ENCODE measurements at places on chromosomes 7 and 10.
A peak's percentile ranks its signal among the peaks of the same experiment; 100 is the strongest.

GRCh38 chr10:129191797-129192196, 275.2 kb upstream of the MGMT start:
- no peak for DNase-seq

GRCh38 chr7:96238976-96239766, 82.7 kb downstream of the SLC25A13 start:
- no peak for DNase-seq

GRCh38 chr10:127702271-127702670, 34.7 kb upstream of the FOXI2 start:
- DNase-seq: no peak

GRCh38 chr10:123551259-123551658, 114.9 kb upstream of the GPR26 start:
- no peak for DNase-seq

- DNase-seq: peak; percentile 65
Measured at GRCh38 chr7:23938937-23939552, 229.0 kb downstream of the STK31 start.

GRCh38 chr10:72083790-72084459, 4.4 kb downstream of the SPOCK2 start:
- DNase-seq: no peak

DNA sequence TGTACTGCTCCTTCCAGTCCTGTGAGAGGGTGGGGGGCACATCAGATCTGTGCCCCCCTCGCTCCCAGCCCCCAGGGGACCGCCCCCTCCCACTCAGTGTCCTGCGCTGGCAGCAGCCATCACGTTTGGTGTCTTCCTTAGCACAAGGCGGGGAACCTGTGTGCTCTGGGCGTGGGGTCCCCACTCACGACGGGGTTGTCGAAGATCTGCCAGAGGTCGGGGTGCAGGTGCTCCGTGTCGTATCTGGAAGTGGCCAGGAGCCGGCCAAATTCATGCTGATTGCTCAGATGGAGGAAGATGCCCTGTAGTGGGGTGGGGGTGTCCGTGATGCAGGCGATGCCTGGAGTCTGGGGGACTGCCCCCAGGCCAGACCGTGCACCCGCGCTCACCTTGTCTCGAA, 7.2 kb downstream of the PLOD3 start:
- no peak for DNase-seq

GRCh38 chr10:70985824-70986622, 97.7 kb upstream of the PCBD1 start:
- no peak for DNase-seq

DNA sequence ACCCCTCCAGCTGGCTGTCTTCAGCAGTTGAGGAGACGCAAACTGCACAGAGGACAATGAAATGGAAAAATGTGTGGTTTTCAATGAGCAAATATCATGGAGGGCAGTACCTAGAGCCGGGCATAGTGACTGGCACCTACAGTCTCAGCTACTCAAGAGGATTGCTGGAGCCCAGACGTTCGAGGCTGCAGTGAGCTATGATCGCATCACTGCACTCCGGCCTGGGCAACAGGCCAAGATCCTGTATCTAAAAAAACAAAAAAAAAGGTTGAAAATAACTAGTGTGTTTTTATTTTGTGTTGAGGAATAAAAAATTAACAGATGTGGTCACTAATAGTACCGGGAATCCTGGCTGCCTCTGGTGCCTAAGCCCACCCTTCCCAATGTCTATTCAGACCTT, 345.5 kb downstream of the GALNT17 start:
- no peak for DNase-seq

DNA sequence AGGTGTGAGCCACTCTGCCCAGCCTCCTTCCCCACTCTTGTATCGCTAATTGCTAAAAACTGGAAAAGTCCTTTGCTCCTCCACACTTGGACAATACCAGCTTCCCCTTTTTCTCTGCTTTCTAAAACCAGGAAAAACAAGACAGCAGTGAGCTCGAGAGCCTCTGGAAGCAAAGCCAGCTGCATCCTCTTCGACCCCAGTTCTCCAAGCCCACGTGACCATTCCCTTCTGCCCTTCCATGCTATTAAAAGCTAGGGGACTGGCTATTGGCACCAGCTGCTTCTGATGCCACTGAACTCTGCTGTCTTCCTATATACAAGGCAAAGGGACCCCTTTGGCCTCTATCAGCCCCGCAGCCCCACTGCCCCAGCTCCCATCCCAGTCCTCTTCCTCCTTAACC, 92.2 kb downstream of the SPDYE5 start:
- no peak for DNase-seq

DNA sequence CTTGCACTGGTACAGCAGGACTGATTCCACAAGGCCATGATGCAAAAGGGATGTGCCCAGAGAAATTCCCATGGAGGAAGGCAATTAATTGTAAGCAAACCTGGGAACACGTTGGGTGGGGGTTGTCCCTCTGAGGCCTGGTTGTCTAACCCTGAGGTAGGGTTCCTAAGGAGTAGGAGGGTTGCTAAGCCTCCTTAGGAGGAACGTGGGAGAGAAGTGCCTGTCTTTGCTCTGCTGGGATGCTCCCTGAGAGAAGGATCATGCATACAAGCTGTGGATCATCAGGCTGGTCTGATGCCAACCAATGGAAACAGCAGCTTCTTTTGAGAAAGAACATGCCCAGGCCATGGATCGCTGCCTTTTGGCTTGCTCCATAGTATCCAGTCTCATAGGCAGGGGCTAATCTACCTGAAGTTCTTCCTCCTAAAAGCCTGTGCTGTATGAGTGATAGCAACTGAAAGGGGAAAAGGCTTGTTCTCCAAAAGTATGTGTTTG, 203.7 kb upstream of the NPVF start:
- DNase-seq: no peak

DNA sequence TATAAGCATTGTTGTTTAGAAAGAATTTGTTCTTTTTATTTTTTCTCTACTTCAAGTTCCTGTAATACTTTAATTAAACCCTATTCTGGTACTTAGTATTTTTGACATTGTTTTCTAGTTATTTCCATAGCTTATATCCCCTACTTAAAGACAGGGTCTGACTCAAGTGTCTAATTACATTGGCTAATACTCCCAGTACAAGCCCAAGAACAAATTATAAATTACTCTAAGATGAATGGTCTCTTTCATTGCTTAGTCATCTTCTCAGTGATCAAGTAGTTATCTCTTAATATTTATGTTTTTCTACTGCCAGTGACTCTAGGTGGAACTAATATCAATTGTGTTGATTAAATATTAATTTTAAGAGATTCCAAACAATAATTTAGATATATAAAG, 21.6 kb downstream of the AHR start:
- DNase-seq: no peak

- no peak for DNase-seq
Measured at GRCh38 chr10:129848696-129849451, 115.2 kb downstream of the EBF3 start.

- DNase-seq: no peak
Measured at GRCh38 chr10:80519936-80520650, 17.6 kb upstream of the SH2D4B start.

DNA sequence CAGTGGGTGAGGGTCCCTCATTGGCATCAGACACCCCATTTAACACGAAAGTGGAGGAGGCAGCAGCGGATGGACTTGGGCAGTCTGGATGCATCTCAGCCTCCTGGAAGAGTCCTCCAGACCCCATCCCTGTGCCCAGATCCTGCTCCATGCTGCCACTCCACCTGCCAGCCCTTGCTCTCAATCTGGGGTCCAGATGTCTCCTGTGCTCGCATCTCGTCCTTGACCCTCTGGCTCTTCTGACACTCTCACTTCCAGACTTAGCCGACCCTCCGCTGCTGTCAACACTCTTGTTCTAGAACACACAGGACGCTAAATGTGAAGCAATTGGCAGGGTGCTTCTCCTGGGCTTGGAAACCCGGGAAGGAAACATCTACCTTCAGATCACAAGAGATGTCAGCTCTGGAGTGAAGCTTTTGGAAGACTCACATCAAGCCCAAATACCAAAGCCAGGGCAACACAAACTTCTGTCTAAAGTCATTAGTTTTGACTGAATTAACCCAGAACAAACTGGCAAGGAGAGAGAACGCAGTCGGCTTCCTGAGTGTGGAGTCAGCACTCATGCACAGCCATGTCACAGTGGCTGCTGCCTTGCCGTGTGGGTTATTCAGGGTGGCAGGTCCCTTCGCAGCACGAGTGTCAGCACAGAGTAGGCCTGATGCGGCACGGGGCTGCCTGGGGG, 379.1 kb downstream of the TCERG1L start:
- no peak for DNase-seq

- no peak for DNase-seq
Measured at GRCh38 chr7:27249724-27250556, 7.3 kb downstream of the EVX1 start.

DNA sequence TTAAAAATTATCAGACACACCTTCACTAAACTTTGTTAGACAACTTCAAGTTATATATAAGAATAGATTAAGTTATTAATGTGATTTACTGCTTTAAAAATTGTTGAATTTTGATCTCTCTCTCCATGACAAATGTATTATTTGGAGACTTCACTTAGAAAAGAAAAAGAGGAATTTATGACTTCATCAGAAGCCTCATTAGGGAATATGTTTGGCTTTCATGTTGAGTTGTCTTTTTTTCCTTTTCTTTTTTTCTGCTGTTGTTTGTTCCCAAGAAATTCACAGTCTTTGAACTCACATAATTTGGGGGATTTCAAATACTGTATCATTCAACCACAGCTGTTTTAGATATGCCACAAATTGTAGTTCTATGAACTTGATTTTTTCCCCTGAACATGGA, 149.5 kb downstream of the PPP1R9A start:
- DNase-seq: no peak

DNA sequence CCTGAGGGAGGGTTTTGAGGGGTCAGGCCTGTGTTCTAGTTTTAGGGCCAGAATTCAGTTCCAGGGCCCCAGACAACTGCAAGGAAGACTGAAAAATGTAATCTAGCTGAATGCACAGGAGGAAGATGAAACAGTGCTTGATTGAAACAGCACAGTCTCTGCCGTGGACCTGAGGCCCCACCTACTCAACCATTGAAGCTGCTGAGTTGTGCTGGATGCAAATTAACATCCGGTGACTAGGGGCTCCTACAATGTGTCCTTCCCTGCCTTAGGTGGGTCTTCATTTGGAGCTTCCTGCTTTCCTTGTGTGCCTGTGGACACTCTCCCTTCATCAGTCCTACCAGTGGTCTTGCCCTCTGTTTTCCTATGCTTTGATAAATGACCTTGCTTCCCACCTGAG, 5.7 kb downstream of the GLRX3 start:
- no peak for DNase-seq

DNA sequence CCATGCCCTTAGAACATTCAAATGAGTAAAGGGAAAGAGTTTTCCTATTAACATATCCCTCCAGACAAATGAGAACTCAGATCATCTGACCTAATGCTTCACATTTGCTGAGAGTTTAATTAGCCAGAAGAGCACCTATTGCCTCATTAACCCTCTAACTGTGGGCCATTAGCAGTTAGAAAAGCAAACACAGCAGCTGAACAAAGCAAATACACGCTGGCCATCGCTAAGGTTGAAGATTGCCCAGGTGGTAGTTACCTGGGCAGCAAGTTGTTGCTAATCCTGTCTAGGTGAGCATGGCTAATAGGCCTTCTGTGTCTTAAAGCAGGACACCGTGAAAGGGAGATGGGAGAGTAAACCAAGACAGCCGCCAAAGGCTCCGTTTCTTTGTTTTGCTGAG, 49.9 kb upstream of the UCN3 start:
- no peak for DNase-seq

GRCh38 chr7:108246227-108246837, 116.2 kb upstream of the LAMB4 start:
- DNase-seq: peak; percentile 27

GRCh38 chr7:3446786-3447185, 145.7 kb downstream of the SDK1 start:
- no peak for DNase-seq

DNA sequence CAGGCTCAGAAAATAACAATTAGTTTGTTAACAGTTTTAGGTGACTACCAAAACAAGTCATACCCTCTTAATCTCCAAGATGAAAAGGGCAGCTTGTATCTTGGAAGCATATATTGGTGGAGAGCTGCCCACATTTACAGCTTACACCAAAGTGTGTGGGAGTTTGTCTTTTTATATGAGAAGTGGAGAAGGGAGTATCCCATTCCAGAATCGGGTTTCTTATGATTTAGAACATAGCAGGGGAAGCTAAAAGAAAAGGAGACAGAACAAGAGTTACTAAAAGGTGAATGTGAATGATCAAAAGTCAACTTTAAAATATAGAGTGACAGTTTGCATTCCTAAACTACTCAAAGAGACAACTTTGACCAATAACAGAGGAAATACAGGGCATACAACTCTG, 338.6 kb upstream of the VWC2 start:
- no peak for DNase-seq

GRCh38 chr7:11221984-11222383, 248.3 kb downstream of the PHF14 start:
- no peak for DNase-seq

GRCh38 chr7:1823376-1824150, 153.5 kb downstream of the ELFN1 start:
- no peak for DNase-seq

DNA sequence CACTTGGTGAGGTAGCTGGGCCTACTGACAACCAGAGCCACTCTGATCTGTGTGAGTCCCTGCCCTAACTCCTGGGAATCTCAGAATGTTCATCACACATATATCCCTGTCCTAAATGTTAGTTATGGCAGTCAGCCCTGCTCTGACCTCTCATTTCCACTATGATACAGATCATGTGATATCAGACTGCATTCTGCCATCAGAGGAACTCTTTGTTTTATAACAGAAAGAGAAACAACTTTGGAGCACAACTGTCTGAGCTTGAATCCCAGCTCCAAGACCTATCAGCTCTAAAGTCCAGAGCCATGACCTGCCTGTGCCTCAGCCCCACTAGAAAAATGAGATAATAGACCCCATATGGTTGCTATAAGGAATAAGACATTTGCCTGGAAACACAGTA, 54.6 kb upstream of the ABCB4 start:
- no peak for DNase-seq

DNA sequence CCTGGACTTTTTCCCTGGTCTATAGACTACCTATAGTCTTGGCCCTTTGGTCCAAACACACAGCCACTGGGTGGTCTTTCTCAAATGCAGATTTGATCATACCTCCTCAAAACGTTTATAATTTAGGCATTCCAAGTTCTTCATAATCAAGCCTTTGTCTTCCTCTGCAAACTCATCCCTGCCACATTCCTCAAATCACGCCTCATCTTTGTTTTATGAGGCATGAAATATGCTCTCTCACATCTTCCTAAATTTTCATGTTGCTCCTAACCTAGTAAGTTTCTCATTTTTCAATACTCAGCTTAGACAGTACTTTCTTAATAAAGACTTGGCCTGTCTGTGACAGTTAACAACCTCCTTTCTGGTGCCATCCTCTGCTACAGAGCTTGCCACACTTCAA, 10.9 kb upstream of the HERC4 start:
- no peak for DNase-seq

Data from SW 1271 (cell line).